ENCODE measurements at places on chromosomes 12 and 14. TPM values are rescaled to one million over a fixed set of nuclear protein-coding genes. Genes with fewer than 3 reads are reported as not detected.

CAPZA3 gene
- not detected for total RNA-seq

FGF6 gene
- 4.0 TPM for total RNA-seq

VRTN gene
- 0.20 TPM for total RNA-seq

ACSM4 gene
- total RNA-seq, result not detected

KERA gene
- 4.8 TPM for total RNA-seq

NPFF gene
- total RNA-seq, result 0.59 TPM

CYP27B1 gene
- total RNA-seq, result 0.79 TPM

- no peak for DNase-seq
Measured at GRCh38 chr12:129641926-129642325, 261.9 kb downstream of the TMEM132D start.

DNA sequence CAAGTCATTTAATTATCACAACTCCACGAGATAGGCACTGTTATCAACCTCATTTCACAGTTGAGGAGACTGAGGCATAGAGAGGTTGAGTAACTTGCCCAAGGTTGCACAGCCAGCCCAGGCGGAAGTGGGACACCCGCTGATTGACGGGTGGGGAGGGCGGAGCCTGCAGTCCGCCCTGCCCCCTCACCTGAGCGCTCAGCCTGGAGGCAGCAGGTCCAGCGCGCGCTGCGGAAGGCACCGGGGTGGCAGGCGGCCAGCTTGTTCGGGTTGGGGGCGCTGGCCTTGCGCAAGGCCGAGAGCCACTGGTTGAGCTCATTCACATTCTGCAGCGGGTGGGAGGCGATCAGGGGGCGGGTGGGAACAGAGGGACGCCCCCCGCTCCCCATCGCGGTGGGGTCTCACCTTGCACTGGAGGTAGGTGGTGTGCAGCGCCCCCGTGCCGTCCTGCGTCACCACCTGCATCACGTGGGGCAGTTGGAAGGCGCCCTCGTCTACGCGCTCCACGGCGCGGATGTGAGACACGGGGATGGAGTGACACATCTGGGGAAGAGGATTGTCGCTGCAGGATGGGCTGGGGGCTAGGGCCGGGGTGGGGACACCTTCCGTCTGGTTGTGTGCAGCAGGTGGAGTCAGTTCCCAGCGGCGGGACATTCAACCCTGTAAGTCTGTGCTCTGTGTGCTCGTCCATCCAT is 31.7 kb downstream of the RASAL1 start:
- no peak for DNase-seq

- no peak for DNase-seq
Measured at GRCh38 chr12:57586832-57587429, 4.1 kb upstream of the PIP4K2C start.

- no peak for DNase-seq
Measured at GRCh38 chr14:29717901-29718300, 209.7 kb downstream of the PRKD1 start.

GRCh38 chr14:104172880-104173279 is 34.5 kb downstream of the KIF26A start:
- no peak for DNase-seq

- no peak for DNase-seq
Measured at GRCh38 chr12:132067182-132067581, 76.9 kb downstream of the DDX51 start.

DNA sequence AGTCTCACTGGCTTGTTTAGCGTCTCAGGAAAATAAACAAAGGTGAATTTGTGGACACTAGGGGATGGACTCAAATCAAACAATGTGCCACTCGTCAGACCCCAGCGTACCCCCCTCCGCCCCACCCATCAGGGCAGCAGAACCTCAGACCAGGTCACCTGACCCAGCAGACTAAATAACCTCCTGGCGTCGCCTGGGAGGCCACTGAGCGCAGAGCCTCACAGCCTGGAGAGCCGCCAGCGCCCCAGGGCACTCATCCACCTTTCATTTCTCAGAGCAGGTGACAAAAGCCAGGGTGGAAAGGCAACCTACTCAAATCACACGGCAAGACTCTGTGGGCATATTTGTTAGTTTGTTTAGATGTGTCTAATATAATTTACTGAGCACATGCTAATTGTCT is 100.9 kb downstream of the DICER1 start:
- DNase-seq, result no peak

DNA sequence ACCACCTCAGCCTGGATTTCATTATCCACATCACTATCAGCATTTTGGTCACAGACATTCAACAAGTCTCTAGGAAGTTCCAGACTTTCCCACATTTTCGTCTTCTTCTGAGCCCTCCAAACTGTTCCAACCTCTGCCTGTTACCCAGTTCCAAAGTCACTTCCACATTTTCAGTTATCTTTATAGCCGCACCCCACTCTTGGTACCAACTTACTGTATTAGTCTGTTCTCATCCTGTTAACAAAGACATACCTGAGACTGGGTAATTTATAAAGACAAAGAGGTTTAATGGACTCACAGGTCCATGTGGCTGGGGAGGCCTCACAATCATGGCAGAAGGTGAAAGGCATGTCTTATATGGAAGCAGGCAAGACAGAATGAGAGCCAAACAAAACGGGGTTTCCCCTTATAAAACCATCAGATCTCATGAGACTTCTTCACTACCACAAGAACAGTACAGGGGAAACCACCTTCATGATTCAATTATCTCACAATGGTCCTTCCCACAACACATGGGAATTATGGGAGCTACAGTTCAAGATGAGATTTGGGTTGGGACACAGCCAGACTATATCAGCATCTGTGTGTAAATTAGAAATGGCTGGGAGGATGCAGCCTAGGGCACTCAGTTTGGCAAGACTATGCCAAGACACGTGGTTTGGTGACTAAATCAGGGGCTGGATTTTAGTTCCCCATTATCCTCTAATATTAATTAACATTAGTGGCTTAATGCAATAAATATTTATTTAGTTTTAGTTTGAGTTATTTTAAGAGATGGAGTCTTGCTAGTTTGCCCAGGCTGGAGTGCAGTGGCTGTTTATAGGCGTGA is 16.2 kb upstream of the FUT8 start:
- no peak for DNase-seq

- DNase-seq, result no peak
Measured at GRCh38 chr14:88995437-88996198, 171.2 kb downstream of the TTC8 start.

DNA sequence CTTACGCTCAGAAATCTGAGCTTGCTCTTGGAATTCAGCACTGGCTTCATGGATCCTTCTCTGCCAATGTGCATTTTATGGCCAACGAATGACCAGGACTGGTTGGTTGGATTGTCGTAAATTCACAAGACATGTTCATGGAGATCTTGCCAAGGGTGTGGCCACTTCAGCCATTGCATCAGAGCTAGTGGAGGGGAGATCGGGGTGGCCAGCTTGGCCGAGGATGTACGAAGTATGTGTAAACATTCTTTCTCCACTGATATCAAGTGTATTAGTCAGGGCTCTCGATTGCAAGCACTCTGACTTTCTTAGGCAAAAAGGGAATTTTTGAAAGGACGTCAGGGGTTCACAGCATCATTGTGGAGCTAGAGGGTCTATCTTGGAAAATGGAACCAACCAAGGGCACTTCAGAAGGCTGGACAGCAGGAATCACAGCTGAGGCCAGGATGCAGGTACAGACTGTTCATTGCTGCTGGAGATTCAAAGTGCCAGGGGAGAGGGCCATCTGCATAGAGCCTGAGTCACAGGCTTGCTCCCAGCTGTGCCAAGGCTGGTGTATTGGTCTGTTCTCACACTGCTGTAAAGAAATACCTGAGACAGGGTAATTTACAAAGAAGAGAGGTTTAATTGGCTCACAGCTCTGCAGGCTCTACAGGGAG is 32.9 kb upstream of the ADGRD1 start:
- peak; percentile 46 for DNase-seq

- DNase-seq, result no peak
Measured at GRCh38 chr12:116172224-116172849, 105.2 kb downstream of the MED13L start.

DNA sequence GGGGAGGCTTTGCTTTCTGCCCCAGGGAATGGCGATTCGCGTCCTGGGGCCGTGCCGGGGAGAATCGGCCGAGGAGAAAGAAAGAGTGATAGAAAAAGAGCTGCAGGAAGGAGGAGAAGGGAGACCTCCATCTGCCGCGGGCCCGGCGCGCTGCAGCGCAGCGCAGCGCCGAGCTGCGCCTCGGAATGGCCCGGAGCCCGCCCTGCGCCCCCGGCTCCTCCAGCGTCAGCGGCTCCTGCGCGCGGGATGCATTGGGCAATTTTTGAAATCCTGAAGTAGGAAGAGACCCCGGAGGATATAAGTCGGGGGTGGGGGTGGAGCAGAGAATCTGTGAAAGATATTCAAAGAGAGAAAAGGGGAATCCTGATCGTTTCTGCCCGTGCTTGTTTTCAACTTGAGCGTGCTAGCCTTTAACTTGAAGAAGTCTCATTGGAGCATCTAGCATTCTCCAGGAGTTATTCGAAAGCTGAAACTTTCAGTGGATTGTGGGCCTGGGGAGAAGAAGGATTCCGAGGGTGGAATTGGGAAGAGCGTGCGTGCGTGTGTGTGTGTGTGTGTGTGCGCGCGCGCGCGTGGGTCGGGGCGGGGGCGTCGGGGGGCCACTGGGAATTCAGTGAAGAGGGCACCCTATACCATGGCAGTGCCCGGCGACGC is 441 bp downstream of the PDE3A start:
- DNase-seq, result peak; percentile 53

- no peak for DNase-seq
Measured at GRCh38 chr12:64600164-64600561, 10.1 kb upstream of the RASSF3 start.

- no peak for DNase-seq
Measured at GRCh38 chr12:7495136-7495535, 8.4 kb downstream of the CD163 start.

GRCh38 chr14:43548368-43548767 is 958.7 kb downstream of the FSCB start:
- DNase-seq, result no peak

- DNase-seq, result no peak
Measured at GRCh38 chr12:63064080-63064479, 86.9 kb downstream of the AVPR1A start.

- no peak for DNase-seq
Measured at GRCh38 chr14:93729993-93730392, 58.3 kb downstream of the PRIMA1 start.

- DNase-seq, result no peak
Measured at GRCh38 chr12:64669270-64669842, 59.1 kb downstream of the RASSF3 start.

Measured in skin of body (tissue), 3 donors.